ENCODE measurements at places on chromosomes 4 and X.

DNA sequence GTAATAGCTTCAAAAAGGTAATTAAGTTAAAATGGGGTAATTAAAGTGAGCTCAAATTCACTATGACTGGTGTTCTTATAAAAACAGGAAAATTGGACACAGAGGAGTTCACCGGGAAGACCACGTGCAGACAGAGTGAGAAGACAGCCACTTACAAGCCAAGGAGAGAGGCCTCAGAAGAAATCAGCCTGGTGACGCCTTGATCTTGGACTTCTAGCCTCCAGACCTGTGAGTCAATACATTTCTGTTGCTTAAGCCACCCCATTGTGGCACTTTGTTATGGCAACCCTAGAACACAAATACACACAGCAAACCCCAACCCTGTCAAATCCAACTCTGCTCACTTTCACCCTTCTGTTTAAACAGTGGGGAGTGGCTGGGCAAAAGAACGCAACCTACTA, 4.1 kb upstream of the CD38 start:
- DNase-seq = no peak

DNA sequence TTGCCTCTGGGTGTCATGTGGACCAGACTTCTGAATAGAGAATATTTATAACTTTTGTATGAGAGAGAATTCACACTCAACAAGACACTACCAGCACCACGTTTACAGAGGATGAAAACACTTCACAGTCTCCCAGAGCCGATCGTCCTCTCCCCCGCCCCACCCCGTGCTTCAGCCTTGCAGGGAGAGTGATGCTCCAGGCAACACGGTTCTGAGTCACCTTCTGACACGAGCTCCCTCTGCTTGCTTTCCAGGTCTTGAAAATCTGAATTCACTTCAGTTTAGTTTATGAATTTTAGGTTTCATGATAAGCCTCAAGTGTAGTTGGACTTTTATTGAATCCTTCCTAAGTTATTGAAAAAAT, 59.8 kb downstream of the CPLX1 start:
- DNase-seq = no peak

DNA sequence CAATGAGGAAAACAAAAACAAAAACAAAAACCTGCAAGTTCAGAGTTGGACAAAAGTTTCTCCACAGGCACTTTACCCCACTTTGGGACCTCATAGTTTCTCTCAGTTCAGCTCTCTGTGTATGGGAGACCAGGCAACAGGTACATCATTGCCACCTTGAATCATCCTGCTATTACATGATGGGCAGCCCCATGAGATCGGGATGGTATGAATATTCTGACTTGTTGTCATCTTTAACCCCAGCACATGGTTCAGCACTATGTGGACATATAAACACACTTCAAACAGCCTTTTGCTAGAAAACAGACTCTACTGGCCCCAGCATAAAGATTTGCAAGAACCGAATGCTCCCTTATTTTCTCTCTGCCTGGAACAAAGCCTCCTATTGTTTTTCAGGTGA, 176.9 kb upstream of the SCML1 start:
- DNase-seq = no peak

- DNase-seq = no peak
Observed at GRCh38 chr4:10075158-10075863, 41.3 kb downstream of the WDR1 start.

DNA sequence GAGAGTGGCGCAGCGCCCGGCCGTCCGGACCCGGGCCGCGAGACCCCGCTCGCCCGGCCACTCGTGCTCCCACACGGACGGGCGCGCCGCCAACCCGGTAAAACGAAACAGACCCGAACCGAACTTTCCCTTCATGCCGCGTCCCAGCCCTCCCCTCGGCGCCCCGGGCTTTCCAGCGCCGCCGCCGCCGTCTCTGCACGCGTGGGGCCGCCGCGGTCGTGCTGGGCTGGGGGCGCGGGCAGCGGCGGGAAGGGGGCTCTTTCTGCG, 222 bp downstream of the SMAD1 start:
- DNase-seq = no peak

DNA sequence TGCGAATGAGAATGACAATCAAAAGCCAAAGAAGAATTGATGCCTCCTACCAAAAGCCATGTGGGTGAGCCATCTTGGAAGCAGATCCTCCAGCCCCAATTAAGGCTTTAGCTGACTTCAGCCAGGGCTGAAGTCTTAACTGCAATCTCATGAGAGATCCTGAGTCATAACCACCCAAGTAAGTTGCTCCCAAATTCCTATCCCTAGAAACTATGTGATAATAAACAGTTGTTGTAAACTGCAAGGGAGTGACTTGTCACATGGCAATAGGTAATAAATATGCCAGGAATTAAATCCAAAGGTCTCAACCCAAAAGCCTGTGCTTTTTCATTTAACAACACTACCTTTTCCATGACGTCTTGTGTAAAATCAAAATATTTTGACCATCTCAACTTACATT, 154.2 kb upstream of the TBL1X start:
- no peak for DNase-seq

- DNase-seq = no peak
Observed at GRCh38 chr4:1048773-1049590, 37.6 kb downstream of the FGFRL1 start.

GRCh38 chr4:173991316-173991715, 292.2 kb downstream of the FBXO8 start:
- DNase-seq = no peak

DNA sequence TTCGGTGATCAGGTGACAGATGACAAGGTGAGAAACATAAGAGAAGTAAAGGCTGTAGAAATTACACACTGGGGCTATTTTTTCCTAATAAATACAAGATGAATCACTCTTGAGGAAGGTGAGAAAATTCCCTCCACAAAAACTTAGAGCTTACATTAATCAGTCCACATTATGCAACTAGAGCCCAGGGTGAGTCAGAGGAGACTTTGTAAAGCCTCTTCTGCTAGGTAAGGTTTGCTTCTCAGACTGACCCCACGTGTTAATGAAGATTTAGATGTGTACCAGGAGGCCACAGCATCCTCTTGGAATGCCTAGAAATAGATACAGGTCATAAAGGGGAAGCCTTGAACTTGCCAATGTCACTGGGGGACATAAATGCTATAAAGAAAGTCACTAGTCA, 396.0 kb upstream of the SMIM31 start:
- no peak for DNase-seq

GRCh38 chrX:19707246-19707871, 180.0 kb downstream of the SH3KBP1 start:
- DNase-seq = no peak

DNA sequence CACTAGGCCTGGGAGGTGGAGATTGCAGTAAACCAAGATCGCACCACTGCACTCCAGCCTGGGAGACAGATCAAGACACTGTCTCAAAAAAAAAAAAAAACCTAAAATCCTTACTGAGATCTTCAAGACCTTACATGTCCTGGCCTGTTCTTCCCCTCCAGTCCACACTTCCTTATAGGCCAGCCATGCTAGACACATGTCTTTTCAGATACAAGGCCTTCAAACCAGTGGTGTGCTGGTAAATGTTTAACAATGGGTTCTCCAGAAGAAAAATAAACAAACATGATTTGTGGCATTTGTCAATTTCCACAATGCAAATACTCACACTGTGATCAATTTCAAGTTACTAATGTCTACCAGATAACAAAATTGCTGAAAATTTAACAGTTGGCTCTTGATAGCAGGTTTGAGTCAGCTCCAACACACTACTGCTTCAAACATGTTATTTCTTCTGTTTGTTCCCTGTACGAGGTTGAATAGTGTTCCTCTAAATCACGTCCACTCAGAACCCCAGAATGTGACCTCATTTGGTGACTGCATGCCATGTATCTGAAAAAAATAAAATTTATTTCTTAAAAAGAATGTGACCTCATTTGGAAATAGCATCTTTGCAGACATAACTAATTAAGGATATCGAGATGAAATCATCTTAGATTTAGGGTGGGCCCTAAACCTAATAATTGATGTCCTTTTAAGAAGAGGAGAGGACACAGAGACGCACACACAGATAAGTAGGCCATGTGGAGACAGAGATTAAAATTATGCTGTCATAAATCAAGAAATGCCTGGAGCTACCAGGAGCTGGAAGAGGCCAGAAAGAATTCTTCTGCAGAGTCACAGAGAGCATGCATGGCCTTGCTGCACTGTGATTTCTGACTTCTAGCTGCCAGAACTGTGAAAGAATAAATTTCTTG, 144.4 kb downstream of the ZNF674 start:
- DNase-seq = no peak

- no peak for DNase-seq
Observed at GRCh38 chrX:111100191-111100590, 4.2 kb downstream of the PAK3 start.

GRCh38 chr4:7806338-7807090, 133.1 kb downstream of the AFAP1 start:
- DNase-seq = no peak

- DNase-seq = no peak
Observed at GRCh38 chrX:68878977-68879645, 50.3 kb downstream of the EFNB1 start.

GRCh38 chr4:73911746-73912145, 42.6 kb downstream of the CXCL1 start:
- DNase-seq = no peak

GRCh38 chr4:89140168-89140759, 28.9 kb downstream of the TIGD2 start:
- DNase-seq = no peak

DNA sequence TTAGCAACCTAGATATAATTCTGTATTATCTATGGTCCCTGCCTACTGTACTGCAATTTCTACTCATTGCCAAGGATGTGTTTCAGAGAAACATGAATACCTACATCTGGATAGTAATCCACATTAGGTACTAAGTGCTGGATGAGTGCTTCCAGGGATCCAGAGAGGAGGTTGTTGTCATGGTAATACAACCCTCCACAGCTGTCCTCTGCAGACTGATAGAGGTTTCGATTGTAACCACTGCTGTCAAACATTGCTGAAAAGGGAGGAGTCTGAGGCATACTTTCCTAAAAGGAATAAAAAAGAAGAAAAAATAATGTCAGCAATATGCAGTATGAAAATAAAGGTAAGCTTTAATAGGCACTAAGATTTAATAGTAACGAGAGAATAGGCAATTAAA, 12.5 kb downstream of the RASGEF1B start:
- no peak for DNase-seq

DNA sequence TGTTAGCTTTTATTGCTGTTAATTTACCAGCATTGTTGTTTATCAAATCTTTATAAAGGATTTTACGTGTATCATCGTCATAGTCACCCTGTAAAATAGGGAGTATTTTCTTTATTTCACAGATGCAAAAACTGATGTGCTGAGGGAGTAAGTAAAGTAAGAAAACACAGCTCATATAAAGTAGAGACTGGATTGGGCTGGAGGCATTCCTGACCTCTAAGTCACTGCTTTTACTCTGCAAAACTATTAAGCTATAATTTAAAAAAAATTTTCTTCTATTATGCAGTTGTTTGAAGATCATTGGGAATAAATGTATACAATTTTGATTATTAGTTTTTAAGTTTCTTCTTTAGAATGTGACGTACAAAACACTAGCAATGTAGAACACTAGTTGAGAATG, 45.9 kb downstream of the NUDT6 start:
- DNase-seq = no peak

DNA sequence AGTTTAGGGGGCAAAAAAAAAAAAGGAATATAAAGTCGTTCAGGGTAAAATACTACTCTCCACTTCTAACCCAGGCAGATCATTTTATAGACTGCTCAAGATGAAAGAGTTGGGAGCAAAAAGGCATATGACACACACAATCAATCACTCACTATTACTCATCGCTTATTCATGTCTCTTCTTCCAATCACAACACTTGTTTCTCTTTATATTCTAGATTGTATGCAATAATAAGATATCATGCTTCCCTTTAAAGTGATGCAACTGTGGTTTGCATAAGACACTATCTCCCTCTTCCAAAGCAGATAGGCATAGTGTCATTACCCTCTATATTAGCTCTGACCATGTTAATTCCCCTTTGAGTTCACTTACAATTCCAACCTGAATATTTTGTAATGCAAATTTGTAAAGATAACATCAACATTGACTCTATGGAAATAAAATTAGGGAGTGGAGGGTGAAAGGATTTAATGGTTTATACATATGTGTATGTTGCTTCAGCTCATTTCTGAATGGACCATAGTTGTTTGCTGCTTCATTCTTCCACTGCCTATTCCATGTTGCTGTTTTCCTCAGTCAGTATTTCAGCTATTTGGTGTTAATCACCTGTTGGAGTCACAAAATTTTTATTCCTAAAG, 154.9 kb upstream of the EPHA5 start:
- no peak for DNase-seq

DNA sequence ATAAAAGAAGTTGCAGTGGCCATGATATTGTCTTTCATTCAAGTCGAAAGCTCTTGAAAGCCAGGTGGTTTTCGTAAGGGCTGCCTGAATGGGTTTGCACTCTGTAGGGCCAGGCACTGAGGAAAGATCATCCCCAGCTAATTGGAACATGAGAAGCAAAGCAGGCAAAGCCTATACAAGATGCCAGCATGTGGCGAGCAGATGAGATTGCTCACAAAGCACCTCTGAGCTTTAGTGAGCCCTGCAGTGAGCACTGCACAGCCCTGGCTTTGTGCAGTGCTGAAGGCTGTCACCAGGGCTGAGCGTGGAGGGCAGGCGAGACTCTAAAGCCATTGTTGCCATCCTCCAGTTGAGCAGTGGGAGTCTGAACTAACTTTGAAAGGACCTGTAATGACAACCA, 53.8 kb downstream of the HADH start:
- no peak for DNase-seq

DNA sequence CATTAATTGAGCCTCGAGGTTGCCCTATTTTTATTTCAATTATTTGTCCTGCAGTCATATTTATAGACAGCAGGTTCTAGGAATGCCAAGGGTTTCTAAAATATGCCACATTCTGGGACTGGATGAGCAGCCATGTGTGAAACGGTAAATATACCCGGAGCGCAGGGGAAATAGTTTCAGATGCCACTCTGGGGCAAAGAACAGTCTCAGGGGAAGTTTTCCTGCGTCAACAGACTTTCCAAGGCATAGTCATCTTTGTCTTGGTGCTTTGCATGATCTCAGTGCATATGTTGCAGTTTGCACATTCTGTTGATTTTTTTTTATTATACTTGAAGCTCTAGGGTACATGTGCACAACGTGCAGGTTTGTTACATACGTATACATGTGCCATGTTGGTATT, 71.0 kb downstream of the GPAT3 start:
- no peak for DNase-seq

- no peak for DNase-seq
Observed at GRCh38 chrX:17662391-17662790, 74.9 kb upstream of the SCML1 start.

- no peak for DNase-seq
Observed at GRCh38 chrX:48714573-48714972, 18.0 kb downstream of the SUV39H1 start.

DNA sequence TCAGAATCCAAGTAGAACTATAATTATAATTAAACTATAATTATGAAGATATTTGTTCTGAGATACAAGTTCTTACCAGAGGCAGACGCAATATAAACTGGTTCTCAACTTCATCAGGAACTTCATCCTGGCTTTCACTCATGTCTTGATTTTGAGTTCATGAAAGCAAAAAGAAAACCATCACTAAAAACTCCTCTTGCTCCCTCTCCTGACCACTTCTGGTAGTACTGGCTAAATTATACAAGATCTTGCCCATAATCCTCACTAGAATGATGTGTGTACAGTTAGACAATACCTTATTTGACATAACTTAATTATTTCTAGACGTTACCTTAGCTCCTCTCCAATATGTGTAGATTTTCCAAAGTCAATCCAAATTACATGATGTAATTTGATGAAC, 3.7 kb downstream of the TAF7L start:
- peak; percentile 22 for DNase-seq

- no peak for DNase-seq
Observed at GRCh38 chr4:184401397-184402171, 72.8 kb downstream of the IRF2 start.

All from thymus (tissue), 14 donors.